ENCODE measurements at places on chromosomes 12 and 14.

- no peak overlapping the region for H3K4me3 ChIP-seq
- H3K27ac ChIP-seq = no peak overlapping the region
- H3K27me3 ChIP-seq = no peaks in the 10 kb centered on the region
These were observed 18.3 kb downstream of the DYRK4 start for GRCh38 chr12:4580281-4580688.

GRCh38 chr12:119206348-119207062, 27.8 kb downstream of the HSPB8 start:
- no peaks in the 10 kb centered on the region for H3K4me1 ChIP-seq
- no peaks in the 10 kb centered on the region for H3K36me3 ChIP-seq
- DNase-seq = no peak
- H3K27ac ChIP-seq = no peak overlapping the region
- no peak overlapping the region for H3K4me3 ChIP-seq

DNA sequence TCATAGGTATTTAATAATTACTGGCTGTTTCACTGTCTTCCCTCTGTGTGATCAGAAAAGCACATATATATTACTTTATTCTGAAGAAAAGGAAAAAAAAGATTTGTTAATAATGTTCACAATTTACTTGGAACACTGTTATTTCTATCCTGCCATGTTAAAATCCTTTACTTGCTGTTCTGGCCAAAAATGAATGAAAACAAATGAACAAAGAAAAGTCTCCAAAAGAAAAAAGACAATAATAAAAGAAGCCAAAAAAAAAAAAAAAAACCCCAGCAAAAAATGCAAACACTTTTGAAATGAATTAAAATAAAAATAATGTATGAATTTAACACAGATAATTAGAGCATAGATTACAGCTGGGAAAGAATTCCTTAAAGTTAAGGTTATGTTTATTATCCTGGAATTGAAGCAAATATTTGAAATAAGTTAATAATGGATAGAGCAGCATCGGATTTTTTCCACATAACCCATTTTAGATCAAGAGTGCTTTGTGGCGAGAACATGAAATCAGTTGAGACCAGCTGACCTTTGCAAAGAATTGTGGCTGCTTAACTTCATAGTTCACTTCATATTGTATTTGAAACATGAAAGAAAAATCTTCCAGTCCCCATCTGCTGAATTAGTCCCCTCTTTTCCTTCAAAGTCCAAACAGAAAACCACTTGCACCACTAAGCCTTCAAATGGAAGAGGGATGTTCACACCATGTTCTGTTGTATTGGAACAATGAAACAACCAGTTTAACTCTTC, 444.8 kb downstream of the ADAMTS20 start:
- H3K4me1 ChIP-seq = peaks cover 3% of the 10 kb centered on the region
- no peak overlapping the region for H3K4me3 ChIP-seq
- H3K27me3 ChIP-seq = peaks cover 1% of the 10 kb centered on the region
- H3K27ac ChIP-seq = no peak overlapping the region

DNA sequence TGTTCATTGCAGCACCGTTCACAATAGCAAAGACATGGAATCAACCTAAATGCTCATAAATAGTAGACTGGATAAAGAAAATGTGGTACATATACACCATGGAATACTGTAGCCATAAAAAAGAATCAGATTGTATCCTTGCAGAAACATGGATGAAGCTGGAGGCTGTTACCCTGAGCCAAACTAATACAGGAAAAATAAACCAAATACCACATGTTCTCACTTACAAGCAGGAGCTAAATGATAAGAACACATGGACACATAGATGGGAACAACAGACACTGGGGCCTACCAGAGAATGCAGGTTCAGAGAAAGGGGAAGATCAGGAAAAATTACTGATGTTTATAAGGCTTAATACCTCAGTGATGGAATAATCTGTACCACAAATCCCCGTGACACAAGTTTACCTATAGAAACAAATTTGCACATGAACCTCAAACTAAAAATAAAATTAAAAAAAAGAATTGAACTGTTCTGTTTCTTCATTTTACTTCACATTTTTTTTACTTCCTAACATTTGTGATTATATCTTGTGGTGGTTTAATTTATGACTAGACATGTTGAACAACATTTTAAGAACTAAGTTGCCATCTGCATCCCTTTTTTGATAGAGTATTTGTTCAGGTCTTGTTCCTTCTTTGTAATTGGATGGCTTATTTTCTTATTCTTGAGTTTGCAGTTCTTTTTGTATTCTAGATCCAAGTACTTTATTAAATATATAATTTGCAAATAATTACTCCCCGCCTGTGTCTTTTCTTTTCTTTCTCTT, 835.2 kb downstream of the FSCB start:
- H3K4me1 ChIP-seq = no peaks in the 10 kb centered on the region
- DNase-seq = no peak
- no peaks in the 10 kb centered on the region for H3K36me3 ChIP-seq
- H3K27ac ChIP-seq = no peak overlapping the region
- H3K27me3 ChIP-seq = no peaks in the 10 kb centered on the region
- H3K4me3 ChIP-seq = no peak overlapping the region

- H3K27ac ChIP-seq = no peak overlapping the region
- H3K36me3 ChIP-seq = no peaks in the 10 kb centered on the region
- no peaks in the 10 kb centered on the region for H3K4me1 ChIP-seq
- H3K4me3 ChIP-seq = no peak overlapping the region
- H3K27me3 ChIP-seq = no peaks in the 10 kb centered on the region
These were observed 170.6 kb downstream of the PIWIL1 start for GRCh38 chr12:130508318-130508717.

DNA sequence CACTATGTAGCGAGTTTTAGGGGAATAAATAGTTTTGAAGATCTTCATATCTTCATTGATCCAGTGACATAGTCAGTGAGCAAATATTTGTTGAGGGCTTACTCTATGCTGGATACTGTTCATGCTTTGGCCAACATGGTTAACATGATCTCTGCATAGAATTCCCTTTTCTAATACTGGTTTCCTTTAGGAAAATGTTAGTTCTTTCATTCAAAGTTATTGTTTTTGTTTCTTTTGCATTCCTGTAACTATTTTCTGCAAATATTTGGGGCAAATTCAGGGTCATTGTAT, 226.5 kb downstream of the C12orf50 start:
- no peaks in the 10 kb centered on the region for H3K36me3 ChIP-seq
- no peak overlapping the region for H3K4me3 ChIP-seq
- no peak overlapping the region for H3K27ac ChIP-seq
- no peaks in the 10 kb centered on the region for H3K4me1 ChIP-seq

DNA sequence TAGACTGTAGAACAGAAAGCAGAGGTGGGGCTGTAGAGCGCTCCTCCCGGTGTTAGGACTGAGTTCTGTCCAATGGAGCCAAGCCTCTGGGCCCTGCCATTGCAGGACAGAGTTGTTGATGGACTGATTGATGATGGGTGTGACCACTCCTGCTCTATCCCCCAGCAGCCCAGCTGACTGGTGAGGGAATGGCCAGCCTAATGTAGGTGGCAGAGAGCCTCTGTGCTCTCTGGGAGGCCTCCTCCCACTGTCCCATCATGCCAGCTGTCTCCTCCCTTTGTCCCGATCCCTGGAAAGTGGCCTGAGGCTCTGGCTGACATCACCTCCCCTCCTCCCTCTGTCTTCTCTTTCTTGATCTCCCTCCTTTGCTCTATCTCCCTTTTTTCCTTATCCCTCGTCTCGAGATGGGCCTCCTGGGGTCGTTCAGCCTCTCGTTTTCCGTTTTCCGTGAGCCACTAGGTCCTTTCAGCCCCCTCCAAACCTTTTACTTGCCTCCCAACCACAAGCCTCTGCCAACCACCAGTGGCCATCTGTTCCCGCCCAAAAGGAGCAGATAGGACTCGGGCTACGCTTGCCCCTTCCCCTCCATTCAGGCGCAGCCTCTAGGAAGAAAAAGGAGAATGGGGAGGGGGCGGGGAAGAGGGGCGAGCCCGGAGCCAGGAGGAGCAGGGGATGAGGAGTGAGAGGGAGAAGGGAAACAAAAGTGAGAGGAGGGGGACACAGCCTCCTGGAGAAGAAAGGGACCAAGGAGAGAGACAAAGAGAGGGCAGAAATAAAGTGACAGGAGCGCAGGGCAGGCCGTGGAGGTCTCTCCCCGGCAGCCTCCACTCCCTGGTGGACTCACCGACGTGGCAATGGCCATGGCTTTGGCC, 572 bp downstream of the EFS start:
- no peak overlapping the region for H3K27ac ChIP-seq
- no peaks in the 10 kb centered on the region for H3K4me1 ChIP-seq
- H3K27me3 ChIP-seq = peaks cover 43% of the 10 kb centered on the region
- DNase-seq = no peak

- H3K27ac ChIP-seq = no peak overlapping the region
- H3K4me3 ChIP-seq = no peak overlapping the region
- H3K36me3 ChIP-seq = no peaks in the 10 kb centered on the region
- H3K4me1 ChIP-seq = no peaks in the 10 kb centered on the region
- no peak for DNase-seq
These were observed 83.3 kb upstream of the PPM1H start for GRCh38 chr12:63018273-63018672.

GRCh38 chr12:107917912-107918800, 143.7 kb downstream of the ASCL4 start:
- H3K27me3 ChIP-seq = peaks cover 48% of the 10 kb centered on the region
- H3K4me1 ChIP-seq = peaks cover 2% of the 10 kb centered on the region
- DNase-seq = no peak
- H3K36me3 ChIP-seq = no peaks in the 10 kb centered on the region
- no peak overlapping the region for H3K4me3 ChIP-seq

DNA sequence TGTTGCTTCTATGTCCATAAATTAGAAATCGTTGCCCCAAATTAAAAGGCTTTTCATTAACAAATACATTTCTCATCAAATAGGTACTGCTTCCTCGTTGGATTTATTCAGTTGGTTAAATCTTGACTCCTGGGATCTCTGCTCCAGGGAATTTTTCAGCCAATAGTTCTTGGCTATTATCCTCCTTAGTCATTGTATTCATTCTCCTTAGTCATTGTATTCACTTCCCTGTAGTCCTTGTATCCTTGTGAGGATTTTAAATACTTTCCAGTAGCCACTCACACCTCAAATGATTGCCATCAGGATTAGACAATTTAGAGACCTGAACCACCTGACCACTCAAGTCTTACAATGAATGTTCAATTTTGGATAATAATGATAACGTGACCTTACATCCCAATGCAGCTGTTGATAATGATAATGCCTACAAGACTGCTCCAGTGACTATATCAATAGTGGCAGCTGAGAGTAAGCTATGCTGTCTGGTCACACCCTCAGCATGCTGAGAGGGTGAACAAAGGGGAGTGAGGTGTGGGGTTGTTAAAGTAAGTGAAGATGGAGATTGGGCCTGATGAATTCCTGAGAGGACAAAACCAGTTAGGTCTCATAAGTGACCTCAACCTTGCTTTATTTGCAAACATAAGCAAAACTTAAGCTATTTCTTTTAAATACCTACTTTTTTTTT, 193.7 kb upstream of the RTL1 start:
- H3K27ac ChIP-seq = no peak overlapping the region
- H3K4me3 ChIP-seq = no peak overlapping the region
- H3K36me3 ChIP-seq = no peaks in the 10 kb centered on the region
- no peaks in the 10 kb centered on the region for H3K4me1 ChIP-seq

DNA sequence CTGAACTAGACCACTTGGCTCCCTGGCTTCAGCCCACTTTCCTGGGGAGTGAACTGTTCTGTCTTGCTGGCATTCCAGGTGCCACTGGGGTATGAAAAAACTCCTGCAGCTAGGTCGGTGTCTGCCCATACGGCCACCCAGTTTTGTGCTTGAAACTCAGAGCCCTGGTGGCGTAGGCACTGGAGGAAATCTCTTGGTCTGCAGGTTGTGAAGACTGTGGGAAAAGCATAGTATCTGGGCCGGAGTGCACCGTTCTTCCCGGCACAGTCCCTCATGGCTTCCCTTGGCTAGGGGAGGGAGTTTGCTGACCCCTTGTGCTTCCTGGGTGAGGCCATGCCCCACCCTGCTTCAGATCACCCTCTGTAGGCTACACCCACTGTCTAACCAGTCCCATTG, 33.8 kb downstream of the TRAFD1 start:
- H3K4me3 ChIP-seq = peak overlapping the region; percentile 59
- DNase-seq = no peak
- H3K36me3 ChIP-seq = peaks cover 94% of the 10 kb centered on the region
- peaks cover 34% of the 10 kb centered on the region for H3K4me1 ChIP-seq
- H3K27ac ChIP-seq = peak overlapping the region; percentile 80
- no peaks in the 10 kb centered on the region for H3K27me3 ChIP-seq

DNA sequence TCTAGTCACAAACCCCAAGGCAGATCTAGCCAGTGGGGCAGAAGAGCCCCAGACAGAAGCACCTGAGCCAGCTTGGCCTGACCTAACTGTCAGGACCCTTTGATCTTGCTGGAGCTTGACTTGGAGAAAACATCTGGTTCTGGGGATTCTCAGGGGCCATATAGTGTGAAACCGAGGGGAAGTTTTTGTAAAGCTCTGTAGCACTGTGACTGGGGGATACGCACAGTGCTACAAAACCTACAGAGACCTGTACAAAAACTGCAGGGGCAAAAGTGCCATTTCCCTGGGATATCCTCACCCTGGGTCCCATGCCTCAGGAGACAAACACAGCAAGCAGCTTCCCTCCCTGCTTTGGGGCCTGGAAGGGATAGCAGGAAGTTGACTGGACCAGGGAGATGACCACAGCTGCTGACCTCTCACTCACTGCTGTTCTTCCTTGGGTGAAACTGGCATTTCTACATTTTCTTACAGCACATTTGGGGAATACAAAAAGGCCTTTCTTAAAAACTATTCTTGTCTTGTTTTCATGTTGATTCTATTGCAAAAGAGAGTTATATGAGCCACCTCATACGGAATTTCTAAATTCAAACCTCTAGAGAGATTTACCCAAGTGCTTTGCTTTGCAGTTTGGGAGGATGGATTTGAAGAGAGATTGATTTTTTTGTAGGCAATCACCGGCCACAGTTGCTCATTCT, 140.0 kb downstream of the DAD1 start:
- no peak for DNase-seq
- no peaks in the 10 kb centered on the region for H3K36me3 ChIP-seq
- peak overlapping the region; percentile 78 for H3K27ac ChIP-seq
- H3K4me3 ChIP-seq = peak overlapping the region; percentile 3
- no peaks in the 10 kb centered on the region for H3K27me3 ChIP-seq
- H3K4me1 ChIP-seq = peaks cover 23% of the 10 kb centered on the region

DNA sequence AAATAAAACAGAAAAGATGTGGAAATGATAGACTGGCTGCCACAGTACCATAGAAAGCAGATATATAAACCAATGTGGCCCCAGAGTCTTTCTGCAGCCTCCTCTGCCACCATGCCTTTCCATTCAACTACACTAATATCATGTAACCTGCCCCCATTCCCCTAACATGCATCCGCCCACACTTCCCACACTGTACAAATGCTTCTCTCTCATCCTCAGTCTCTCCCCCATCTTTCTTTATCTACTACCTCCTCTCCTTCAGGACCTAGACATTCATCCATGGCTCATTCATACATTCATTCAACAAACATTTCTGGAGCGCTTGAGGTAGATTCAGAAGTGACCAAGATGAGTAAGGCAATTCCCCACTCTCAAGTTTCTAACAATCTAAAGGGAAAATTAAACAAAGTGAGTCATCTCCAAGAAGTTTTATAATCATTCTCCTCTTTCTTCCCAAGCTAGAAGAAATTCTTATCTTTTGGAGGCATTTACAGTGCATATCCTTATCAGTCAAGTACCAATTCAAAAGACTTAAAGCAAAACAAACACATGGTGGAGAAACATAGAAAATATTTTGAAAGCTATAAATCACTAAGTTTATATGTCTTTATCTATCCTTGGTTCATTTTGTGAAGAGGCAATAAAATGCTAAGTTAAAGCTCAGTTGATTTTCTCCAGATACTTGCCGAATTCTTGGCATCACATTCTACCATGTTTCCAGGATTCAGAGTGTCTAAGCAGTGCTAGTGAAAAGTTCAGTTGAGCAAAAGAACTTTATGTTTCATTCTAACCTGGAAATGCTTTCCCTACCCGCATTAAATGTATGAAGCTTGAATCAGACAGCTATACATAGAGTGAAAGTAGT, 70.5 kb upstream of the FRMD6 start:
- H3K4me1 ChIP-seq = no peaks in the 10 kb centered on the region
- no peaks in the 10 kb centered on the region for H3K36me3 ChIP-seq
- peaks cover 16% of the 10 kb centered on the region for H3K27me3 ChIP-seq
- no peak overlapping the region for H3K27ac ChIP-seq

Data from activated B cell treated with CpG ODN at 0.5 μM for 24 hours (primary cell).